Activated CD4-positive, alpha-beta T cell treated with anti-CD3 and anti-CD28 coated beads for 1 hour (primary cell): ENCODE measurements at places on chromosomes 12 and 14.

DNA sequence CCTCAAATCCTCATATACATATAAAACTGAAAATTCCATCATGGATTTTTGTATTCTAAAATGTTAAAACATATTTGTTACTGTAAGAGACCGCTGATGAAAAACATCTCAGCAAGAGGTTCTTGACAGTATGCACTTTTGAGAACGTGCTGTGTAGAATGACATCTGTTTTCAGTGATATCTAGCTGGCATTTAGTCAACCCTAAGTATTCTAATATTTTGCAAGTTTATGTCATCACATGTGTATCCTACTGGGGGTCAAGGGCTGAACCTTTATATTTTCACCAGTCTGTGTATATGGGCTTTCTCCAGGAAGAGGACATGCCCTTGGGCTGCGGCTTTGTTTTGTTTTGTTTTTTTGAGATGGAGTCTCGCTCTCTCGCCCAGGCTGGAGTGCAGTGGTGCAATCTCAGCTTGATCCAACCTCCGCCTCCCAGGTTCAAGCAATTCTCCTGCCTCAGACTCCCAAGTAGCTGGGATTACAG, 22.0 kb upstream of the YARS2 start:
- no peak for DNase-seq

DNA sequence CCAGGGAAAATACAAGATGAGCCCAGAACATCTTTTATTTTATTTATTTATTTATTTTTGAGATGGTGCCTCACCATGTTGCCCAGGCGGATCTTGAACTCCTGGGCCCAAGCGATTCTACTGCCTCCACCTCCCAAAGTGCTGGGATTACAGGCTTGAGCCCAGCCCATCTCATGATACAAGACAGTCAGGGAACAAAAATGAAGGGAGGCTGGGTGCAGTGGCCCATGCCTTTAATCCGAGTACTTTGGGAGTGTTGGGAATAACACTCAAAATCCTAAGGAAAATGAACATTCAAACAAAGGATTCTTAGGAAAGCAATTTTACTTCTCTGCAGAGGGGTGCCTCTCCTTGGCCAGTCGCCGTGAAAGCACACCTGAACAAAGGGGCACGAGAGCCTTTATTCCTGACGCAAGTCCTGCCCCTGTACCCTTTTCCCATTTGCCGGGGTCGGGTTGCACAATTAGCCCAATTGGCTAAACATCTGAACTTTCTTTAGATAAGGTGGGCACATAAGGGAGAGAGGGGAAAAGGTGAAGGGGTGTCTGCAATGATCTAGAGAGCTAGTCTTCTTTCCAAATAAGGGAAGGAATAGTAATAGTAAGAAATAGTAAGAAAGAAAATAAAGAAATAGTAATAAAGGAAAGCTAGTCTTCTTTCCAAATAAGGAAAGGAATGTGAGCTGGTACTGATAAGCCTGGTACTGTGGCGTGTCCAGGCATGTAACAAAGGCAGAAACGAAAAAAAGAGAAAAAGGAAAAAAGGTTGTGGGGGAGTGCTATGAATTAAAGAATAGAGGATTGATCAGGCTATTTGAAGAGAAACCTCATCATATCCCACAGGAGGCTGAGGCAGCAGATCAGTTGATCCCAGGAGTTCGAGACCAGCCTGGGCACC, 13.4 kb downstream of the NCAPD2 start:
- DNase-seq: no peak

DNA sequence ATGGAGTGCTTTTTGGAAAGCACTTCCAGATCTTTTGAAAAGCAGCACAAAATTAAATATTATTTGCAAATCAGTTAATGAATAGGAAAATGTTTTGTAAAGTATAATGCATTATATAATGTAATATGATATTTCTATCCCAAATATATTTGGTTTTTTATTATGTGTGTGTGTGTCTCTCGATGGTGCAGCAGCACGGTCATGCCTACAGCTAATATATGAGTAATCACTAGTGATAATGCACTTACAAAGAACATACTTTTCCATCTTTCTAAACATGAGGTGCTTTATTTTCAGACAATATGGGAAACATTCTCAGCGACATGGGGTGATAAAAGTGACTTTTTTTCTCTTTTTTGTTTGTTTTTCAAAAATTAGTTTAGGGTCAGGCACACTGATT, 1.3 kb upstream of the EEA1 start:
- DNase-seq: no peak

DNA sequence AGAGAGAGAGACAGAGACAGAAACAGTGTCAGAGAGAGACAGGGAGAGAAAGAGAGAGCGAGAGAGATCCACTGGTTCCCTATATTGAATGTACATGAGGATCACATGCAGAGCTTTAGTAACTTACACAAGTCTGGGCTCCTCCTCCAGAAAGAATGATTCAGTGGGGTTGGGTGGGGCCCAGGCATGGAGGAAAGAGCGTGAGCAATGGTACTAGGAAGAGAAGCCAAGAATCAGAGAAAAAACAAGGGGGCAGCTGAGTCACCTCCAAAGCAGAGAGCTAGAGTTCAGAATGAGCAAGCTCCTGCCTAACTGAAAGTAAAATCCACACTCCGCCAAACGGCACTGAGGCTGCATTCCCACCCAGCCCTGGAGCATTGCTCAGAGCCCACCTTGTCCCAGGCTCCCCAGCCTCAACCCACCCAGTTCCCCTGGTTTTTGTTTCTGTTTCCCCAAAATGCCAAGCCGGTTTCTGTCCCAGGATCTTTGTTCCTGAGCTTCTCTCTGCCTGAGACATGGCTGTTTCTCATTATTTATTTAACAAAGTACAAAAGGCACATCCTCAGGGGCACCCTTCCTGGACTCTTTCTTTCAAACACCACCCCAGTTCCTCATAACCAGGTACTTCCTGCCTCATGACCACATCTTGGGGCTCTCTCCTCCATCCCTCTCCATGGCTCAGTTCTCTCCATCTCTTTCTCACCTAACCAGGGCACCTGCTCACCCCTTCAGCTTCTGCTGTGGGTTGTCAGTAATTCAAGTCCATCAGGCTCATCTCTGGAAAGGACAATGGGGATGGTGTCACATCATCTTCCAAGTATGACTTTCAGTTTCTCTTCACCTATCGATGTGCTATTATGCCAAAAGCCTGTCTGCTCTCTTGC, 670.3 kb upstream of the TBX3 start:
- DNase-seq: no peak

- DNase-seq: no peak
Measured at GRCh38 chr12:26157001-26157400, 32.2 kb upstream of the BHLHE41 start.

DNA sequence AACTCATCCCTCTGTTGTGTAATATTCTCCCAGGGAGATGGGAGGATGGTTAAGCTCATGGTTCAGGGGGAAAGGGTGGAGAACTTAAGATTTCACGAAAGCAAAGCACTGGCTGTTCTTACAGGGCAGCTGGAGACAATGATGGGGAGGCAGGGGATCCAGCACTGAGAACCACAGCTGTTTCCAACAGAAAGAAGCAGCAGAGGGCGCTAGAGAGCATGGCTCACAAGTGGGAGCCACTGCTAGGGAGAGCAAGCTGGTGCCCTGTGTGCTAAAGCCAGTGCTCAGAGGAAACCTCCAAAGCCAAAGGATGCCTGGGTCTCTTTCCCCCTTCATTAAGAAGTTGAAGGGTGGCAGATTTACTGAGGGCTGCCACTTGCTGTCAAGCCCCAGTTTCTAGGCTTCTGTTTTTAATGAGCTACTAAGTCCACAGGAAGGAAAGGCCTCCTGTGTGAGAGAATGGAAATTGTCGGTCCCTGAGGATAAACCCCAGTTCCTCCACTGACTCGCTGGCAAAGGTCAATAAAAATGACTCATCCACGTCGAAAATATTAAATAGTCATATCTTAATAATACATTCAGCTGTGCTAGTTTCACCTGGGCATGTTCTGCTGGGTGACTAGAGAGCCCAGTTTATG, 199.7 kb downstream of the ANO2 start:
- DNase-seq: no peak

DNA sequence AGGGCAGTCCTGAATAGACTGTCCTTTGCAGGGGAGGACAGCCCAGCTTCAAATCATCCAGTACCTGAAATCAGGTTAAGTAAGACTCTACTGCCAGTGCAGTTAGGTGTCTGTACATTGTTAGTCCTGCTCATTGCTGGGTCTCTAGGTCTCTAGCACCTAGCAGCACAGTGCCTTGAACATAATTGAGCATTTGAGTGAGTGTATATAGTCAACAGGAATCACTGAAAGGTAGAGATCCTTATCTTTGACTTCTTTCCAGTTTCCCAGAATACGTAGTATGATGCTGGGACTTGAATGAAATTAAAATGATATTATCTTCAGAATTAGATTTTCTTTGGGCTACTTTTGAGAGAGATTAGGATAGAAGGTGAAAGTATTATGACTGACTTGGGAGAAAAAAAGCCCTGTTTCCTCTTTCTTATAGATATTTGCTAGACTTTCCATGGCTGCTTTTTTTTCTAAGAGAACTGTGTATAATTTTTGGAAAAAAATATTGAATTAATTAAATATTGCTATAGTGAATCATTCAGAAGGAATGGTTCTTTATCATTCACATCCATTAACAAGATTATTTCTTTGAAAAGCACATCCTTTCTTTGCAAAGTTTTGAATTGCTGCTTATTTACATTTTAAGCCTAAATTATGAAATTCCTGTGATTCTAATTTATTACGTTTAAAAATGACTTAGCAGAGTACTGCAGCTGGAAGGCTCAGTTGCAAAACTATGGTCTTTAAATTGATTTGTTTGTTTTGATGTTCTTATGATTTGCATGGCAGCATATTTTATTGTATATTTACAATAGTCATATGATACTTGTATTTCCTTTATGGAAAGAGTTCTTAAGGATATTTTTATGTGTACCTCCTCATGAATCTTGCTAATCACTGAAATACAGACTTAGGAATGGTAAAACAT, 51.6 kb downstream of the PPP4R4 start:
- no peak for DNase-seq

DNA sequence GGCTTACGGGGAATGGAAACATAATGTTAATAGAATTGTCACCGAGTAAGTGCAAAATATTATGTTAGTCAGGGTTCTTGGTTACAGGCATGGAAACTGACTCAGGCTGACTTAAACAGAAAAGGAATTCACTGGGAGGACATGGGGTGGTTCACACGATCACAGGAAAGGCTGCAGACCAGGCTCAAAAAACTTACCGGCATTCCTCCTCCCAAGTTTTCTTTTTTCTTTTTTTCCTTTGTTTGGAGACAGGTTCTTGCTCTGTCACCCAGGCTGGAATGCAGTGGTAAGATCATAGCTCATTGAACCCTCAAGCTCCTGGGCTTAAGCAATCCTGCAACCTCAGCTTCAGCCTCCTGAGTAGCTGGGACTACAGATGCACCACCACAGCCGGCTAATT, 11.9 kb upstream of the UBE2N start:
- no peak for DNase-seq

GRCh38 chr14:51331486-51332367, 91.7 kb downstream of the TMX1 start:
- DNase-seq: no peak

DNA sequence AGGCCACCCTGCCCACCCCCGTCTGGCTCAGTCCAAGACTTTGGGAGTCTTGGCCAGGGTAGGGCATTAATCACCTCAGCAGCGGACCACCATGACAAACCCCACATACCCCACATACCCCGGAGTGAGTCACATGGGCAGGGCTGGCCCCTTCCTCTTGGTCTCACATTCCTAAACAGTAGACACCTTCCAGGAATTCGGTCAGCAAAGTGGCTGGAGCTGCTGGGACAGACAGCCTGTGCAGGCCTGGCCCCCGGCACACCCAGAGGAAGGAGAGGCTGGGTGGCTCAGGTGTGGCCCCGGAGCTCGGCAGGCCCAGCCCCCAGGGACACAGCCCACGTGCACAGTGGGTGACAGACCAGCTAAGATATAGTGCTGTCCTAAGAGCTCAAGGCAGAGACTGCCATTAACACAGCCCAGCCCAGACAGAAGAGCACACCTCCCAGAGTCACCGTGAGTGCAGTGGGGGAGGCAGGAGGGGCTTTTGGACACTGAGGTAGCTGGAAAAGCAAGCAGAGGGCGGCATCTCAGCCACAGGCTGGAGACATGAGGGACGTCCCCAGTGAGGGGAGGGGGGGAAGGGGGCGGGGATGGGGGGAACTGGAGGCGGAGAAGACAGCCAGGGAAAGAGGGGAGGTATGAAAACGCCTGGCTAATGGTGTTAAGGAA, 24.0 kb downstream of the CCDC85C start:
- no peak for DNase-seq

- DNase-seq: no peak
Measured at GRCh38 chr14:30243805-30244204, 315.2 kb upstream of the G2E3 start.
